ENCODE measurements at places on chromosomes 3 and 15.

GRCh38 chr3:6179761-6180160 lies 681.2 kb upstream of the GRM7 start:
- H3K4me3 ChIP-seq = no peak overlapping the region
- DNase-seq = no peak
- no peak overlapping the region for H3K27ac ChIP-seq
- H3K4me1 ChIP-seq = no peaks in the 10 kb centered on the region
- H3K27me3 ChIP-seq = no peaks in the 10 kb centered on the region

- H3K4me3 ChIP-seq = no peak overlapping the region
- peaks cover 35% of the 10 kb centered on the region for H3K4me1 ChIP-seq
- H3K36me3 ChIP-seq = no peaks in the 10 kb centered on the region
- DNase-seq = peak; percentile 62
- no peaks in the 10 kb centered on the region for H3K27me3 ChIP-seq
- H3K27ac ChIP-seq = peak overlapping the region; percentile 82
These were observed 49.1 kb downstream of the AMOTL2 start for GRCh38 chr3:134325061-134325705.

DNA sequence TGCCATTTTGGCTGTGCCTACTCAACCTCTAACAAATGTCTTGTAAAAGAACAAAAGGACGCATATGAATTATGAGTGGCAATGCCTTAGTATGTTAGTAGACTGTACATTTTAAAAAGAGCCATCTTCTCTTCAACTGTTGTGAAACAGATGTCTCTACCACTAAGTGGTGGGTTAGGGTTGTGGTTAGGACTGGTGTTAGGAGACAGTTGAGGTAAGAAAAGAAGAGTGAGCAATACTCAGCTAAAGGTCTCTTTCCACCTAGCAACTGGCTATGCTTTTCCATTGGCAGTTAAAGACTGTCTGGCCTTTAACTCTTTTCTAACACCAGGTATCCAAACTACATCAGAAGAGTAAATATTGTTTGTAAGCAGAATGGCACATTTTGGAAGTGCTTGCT lies 221.7 kb upstream of the TBC1D5 start:
- H3K4me1 ChIP-seq = no peaks in the 10 kb centered on the region
- H3K4me3 ChIP-seq = no peak overlapping the region
- DNase-seq = no peak
- no peaks in the 10 kb centered on the region for H3K36me3 ChIP-seq

GRCh38 chr15:94840794-94841783 lies 609.7 kb downstream of the MCTP2 start:
- no peak overlapping the region for H3K27ac ChIP-seq
- no peaks in the 10 kb centered on the region for H3K36me3 ChIP-seq
- H3K27me3 ChIP-seq = peaks cover 9% of the 10 kb centered on the region
- no peak overlapping the region for H3K4me3 ChIP-seq
- H3K4me1 ChIP-seq = peaks cover 8% of the 10 kb centered on the region

DNA sequence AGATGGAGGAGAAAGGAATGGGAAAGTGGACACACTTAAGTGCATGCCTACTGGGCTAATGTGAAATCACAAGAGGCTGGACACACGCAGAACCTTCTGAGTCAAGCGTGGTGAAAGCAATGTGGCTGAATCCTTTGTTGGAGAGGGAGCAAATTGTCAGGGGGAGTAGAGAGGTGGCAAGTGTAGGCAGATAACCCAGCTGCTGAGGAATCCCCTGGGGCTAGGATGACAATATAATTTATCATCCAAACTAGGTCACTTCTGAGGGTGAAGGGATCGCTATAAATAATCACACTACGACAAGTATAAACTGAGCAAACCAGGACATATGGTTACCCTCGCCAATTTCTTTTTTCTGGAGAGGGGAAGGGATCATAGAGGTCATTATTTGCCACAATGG lies 28.7 kb downstream of the TAMM41 start:
- no peaks in the 10 kb centered on the region for H3K27me3 ChIP-seq
- no peak overlapping the region for H3K4me3 ChIP-seq
- DNase-seq = no peak
- H3K4me1 ChIP-seq = peaks cover 6% of the 10 kb centered on the region
- H3K27ac ChIP-seq = no peak overlapping the region

- H3K27me3 ChIP-seq = no peaks in the 10 kb centered on the region
- no peak overlapping the region for H3K4me3 ChIP-seq
- peaks cover 44% of the 10 kb centered on the region for H3K4me1 ChIP-seq
- H3K36me3 ChIP-seq = no peaks in the 10 kb centered on the region
- DNase-seq = no peak
These were observed 12.8 kb downstream of the PPCDC start for GRCh38 chr15:75036212-75036616.

DNA sequence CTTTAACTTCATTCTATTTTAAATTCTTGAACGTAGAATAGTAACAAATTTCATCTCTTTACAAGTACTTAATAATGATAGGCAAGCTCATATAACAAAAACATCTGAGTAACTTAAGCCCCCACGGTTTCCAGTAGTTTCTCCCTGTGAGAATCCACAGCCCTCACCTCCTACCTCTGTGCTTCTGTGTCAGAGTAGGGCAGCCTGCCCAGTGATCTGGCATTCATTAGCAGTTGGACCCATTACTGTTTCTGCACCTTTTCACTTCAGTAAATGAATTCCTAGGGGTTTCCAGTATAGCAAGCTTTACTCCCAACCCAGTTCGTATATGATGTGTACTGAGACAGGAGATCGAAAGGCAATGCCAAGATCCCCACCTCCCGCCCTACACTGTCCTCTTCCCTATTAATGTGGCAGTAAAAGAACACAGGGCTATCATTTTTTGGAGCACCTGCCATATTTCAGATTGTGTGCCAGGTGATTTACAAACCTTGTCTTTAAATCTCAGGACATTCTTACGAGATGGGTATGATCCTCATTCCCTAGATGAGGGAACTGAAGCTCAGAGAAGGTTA lies 40.8 kb downstream of the EIF2AK4 start:
- no peaks in the 10 kb centered on the region for H3K27me3 ChIP-seq
- no peak overlapping the region for H3K4me3 ChIP-seq
- H3K4me1 ChIP-seq = peaks cover 12% of the 10 kb centered on the region
- H3K27ac ChIP-seq = no peak overlapping the region
- no peak for DNase-seq

DNA sequence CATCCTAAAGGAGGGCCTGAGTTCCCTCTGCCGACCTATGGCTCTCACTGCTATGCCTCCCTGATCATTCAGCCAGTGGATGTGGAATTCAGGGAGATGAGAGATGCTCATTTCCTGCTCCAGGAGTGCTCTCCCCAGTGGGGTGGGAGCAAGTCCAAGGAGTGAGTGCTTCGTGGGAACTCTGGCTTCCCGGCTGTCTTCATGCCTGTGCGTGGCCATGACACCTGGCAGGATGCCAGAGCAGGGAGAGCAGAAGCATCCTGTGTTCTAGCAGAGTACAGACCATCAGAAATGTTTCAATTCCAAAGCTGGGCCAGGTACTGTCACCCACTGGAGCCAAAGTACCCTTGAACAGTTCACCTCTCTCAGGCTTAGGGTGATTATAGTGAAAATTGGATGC lies 45.1 kb downstream of the APH1B start:
- peaks cover 10% of the 10 kb centered on the region for H3K36me3 ChIP-seq
- no peak overlapping the region for H3K27ac ChIP-seq
- peaks cover 3% of the 10 kb centered on the region for H3K4me1 ChIP-seq
- no peaks in the 10 kb centered on the region for H3K27me3 ChIP-seq

DNA sequence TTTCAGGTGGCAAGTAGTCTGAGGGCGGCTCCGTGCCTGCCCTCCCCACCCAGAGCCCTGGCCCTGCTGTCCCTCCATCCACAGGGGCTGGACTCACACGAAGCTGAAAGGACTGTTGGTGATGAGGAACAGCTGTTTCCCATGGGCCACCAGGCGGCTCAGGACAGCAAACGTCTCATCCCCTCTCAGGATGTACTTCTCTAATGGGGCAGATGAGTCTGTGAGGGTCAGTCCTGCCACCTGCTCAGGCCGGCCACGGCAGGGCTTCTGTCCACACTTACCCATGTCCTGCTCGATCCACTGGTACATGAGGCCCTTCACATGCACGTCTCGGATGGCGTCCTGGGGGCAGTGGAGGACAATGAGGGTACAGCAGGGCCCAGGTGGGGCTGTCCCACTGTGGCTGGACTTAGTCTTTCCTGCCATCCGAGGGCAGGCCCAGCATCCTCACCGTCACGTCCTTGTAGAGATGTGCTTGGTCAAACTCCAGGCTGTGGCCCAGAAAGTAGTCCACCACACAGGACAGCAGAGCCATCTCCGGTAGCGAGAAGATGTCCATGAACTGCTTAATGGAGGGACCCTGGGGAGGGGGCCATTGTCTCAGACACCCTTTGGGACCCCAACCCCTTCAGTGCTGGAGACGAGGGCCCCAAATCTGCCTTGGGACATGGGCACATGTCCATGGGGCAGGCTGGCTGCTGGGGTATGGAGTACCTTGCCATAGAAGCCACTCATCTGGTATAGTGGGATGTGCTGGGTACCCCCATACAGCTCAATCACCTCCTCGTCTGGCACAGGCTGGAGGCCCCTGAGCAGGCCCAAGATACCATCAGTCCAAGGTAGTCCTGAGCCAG lies 5.7 kb downstream of the NT5DC2 start:
- H3K27ac ChIP-seq = no peak overlapping the region
- H3K4me3 ChIP-seq = no peak overlapping the region
- H3K27me3 ChIP-seq = no peaks in the 10 kb centered on the region
- peaks cover 61% of the 10 kb centered on the region for H3K4me1 ChIP-seq
- H3K36me3 ChIP-seq = peaks cover 39% of the 10 kb centered on the region

DNA sequence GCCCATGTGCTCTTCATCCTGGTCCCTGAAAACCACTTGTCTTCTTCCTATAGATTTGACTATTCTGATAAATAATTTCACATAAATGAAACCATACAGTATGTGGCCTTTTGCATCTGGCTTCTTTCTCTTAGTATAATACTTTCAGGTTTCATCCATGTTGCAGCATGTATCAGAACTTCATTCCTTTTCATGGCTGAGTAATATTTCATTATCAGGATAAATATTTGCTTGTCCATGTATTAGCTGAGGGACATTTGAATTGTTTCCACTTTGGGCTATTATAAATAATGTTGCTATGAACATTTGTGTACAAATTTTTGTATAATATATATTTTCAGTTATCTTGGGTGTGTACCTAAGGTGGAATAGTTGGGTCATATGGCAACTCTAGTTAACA lies 29.8 kb upstream of the AEN start:
- H3K27me3 ChIP-seq = no peaks in the 10 kb centered on the region
- H3K4me1 ChIP-seq = no peaks in the 10 kb centered on the region
- DNase-seq = no peak
- H3K36me3 ChIP-seq = no peaks in the 10 kb centered on the region

DNA sequence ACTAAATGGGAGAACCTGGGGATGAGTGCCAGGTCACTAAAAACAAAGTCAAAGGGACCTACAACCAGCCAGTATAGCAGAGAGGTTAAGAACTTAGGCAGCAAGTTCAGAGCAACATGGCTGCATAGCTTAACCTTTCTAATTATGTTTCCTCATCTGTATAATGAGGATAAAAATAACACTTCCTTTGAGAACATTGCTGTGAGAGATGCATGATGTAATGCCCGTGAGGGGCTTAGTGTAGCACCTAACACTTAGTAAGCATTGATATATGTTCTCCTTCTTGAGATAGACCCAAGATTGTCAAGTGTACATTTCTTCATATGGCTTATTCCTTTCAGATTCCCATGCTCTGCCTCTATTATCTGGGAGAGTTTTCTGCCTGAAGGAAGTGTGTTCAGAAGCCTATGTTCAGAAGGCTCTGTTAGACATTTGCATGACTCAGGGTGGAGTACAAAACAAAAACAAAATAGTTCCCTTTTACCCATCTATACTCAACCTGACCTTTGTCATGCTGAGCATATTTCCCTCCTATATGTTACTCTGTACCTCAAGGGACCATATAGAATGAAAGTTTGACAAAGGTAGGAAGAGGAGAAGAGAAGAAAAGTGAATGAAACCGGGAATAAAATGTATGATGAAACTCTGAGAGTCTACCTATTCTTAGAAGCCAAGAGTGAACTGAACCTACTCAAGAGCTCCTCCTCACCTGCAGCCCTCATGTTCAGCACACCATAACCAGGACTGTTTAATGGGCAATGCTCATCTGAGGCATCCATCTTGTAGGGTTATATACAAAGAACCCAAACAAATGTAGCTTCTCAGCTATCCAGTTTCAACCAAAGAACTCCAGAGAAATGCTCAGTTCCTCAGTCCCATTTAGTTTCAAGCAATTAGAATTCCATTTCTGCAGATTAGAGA lies 70.7 kb upstream of the KCNMB2 start:
- H3K36me3 ChIP-seq = no peaks in the 10 kb centered on the region
- H3K4me1 ChIP-seq = no peaks in the 10 kb centered on the region
- no peak overlapping the region for H3K27ac ChIP-seq
- H3K4me3 ChIP-seq = no peak overlapping the region

- no peak overlapping the region for H3K27ac ChIP-seq
- H3K36me3 ChIP-seq = no peaks in the 10 kb centered on the region
- H3K4me1 ChIP-seq = no peaks in the 10 kb centered on the region
- H3K4me3 ChIP-seq = no peak overlapping the region
- DNase-seq = no peak
- H3K27me3 ChIP-seq = no peaks in the 10 kb centered on the region
These were observed 179.7 kb downstream of the ADAMTS9 start for GRCh38 chr3:64508140-64508539.

GRCh38 chr3:53715815-53716483 lies 130.3 kb downstream of the CHDH start:
- H3K36me3 ChIP-seq = no peaks in the 10 kb centered on the region
- no peak overlapping the region for H3K27ac ChIP-seq
- no peak overlapping the region for H3K4me3 ChIP-seq
- no peaks in the 10 kb centered on the region for H3K27me3 ChIP-seq
